Right hindlimb (tissue), 1 donor: ENCODE measurements at places on chromosomes 16 and 17.

- DNase-seq, result no peak
These were observed 87.8 kb downstream of the GNAO1 start for GRCh38 chr16:56279132-56279531.

DNA sequence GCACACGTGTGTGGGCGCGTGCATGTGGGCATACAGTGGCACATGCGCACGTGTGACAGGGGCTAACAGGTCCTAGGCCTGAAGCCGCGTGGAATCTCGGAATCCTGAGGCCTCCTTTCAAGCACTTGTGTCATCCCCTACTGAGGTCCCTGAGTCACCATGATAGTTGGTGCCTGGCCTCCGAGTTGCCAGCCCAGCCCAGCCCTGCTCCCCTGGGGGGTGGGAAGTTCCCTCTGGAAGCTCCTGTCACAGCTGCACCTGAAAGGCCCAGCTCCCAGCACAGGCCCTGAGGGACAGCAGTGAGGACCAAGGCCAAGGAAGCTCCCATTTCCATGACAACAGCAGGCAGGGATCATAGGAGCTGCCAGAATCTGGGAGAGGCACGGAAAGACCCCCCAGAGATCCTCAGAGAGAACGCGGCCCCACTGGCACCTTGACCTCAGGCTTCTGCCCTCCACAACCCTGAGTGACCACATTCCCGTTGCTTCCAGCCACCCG, 35.4 kb upstream of the ENPP7 start:
- DNase-seq, result no peak

DNA sequence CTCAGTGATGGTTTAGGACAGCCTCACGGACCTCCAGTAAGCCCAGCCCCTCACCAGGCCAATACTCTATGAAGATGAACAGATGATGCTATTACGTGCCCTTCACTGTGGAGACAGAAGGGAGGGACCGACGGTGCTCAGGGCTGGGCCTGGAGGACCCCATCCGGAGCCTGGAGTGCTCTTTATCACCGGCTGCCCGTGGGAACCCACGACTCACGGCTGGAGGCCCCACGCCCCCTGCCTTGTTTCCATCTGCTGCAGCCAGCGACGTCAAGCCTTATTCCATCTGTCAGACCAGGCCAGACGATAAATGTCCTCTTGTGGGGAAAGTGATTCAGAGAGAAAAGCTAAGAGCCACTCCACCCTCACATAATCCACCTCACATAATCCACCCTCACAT, 4.0 kb upstream of the TIMM22 start:
- no peak for DNase-seq

DNA sequence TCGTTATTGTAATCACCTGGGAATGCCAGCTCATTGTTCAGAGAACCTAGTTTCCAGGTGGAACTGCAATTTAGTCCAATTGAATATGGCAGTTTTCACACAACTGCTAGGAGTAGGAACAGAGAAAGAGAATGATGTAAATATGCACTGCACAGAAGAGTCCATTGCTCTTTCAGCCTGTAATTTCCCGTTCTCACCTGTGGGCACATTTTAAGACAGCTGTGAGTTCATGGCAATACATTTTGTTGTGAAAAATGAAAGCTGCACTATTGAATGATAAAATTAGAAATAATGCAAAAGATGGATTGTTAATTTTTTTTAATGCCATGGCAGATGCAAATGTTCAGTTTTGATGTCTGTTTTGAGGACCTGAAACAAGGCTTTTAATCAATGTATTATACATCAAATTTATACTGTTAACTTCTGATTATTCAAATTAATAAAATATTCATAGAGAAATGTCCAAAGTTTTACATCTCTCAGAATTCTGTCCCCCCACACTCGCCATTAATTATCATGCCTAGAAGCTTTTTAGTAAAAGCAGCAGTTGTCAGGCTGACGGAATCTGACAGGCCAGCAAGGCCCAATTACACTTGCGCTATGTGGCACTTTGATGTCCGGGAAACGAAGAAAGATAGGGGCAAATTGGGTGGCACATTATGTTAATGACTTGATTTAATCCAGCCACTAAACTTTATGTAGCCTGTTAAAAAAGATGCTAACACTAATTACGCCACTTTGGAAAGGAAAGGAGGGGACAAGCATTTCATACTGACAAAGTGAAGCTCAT, 72.2 kb downstream of the RPGRIP1L start:
- no peak for DNase-seq

GRCh38 chr16:89452925-89453324, 37.4 kb downstream of the ANKRD11 start:
- DNase-seq, result no peak

DNA sequence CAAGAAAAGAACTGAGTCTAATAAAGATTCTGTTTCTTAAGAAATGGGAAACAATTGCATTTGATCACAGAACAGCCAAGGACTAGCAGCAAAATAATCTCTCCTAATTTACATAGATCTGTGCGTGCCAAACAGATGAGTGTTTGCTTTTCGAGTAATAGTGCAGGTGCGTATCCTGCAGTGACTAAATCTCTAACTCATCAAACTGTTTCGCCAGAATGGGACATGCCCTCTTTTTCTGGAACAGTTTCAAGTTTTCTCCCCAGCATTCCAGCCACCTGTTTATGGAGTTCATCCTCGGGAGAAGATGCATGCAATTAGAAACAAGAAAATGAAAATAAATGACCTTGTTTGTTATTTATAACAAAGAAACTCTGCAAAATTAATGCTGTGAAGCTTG, 5.7 kb upstream of the TOX3 start:
- DNase-seq, result no peak

DNA sequence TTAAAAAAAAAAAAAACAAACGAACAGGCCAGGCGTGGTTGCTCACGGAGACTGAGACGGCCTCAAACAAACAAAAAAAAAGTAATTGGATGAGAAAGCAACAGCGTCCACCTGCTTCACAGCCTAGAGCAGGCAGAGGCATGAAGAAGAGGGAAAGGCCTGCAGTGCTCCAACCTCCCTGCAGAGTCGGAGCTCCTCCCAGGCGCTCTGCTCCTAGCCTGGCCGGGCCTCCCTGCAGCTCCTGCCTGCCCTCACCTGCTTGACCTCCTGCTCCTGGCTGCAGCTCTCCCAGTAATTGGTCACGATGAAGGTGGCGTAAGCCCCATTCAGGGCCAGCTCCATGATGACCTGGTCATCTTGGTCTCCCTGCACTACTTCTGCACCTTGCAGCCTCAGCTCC, 5.5 kb downstream of the NMRAL1 start:
- no peak for DNase-seq

GRCh38 chr16:55248494-55248893, 75.5 kb upstream of the IRX6 start:
- no peak for DNase-seq

DNA sequence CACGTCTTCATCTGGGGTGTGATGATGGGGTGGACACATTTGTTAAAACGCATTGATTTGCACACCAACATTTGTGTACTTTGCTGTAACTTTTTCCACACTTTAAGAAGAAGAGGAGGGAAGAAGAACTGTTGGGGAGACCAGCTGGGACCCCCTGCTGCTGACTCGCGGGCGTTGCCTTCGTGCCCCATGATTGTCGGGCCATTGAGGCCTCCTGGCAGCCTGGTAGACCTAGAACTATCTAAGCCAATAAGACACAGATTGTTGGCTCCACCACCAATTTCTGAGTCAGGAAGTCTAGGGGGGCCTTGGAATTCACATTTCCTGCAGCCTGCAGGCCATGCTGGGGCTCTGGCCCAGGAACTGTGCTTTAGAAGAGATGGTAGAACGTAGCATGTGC, 105.5 kb downstream of the TNFRSF13B start:
- no peak for DNase-seq
